Activated CD4-positive, alpha-beta T cell treated with anti-CD3 and anti-CD28 coated beads, Interleukin-2, Interleukin-6, amounts not matched to agents 100 ng/mL and 50 ng/mL, durations not matched to agents 16 hours and 8 hours (primary cell): ENCODE measurements at places on chromosomes 1 and 21.

- no peak for DNase-seq
Measured at GRCh38 chr1:95642035-95642434, 408.0 kb downstream of the RWDD3 start.

- DNase-seq: no peak
Measured at GRCh38 chr1:164131949-164132348, 427.0 kb upstream of the PBX1 start.

- no peak for DNase-seq
Measured at GRCh38 chr21:38486706-38487105, 11.6 kb downstream of the ERG start.

DNA sequence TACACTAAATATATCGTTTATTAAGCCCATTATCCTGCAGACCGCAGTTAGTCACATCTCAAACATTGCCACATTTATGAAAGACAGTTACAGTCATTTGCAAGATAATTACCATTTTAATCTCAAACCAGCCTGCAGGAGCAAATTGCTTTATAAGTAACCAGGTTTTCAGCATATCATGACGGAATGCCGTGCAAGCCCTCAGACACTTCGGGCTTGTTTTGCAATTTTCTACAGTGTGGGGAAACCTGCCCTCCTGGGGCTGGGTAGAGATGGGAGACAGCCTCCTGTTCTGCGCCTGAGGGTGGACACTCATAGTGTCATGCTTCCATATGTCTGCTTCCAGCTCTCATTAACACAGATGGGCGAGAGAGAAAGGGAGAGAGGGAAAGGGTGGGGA lies 563.9 kb downstream of the NPHP4 start:
- DNase-seq: no peak

GRCh38 chr1:22633697-22634463 lies 2.5 kb upstream of the C1QA start:
- DNase-seq: no peak

DNA sequence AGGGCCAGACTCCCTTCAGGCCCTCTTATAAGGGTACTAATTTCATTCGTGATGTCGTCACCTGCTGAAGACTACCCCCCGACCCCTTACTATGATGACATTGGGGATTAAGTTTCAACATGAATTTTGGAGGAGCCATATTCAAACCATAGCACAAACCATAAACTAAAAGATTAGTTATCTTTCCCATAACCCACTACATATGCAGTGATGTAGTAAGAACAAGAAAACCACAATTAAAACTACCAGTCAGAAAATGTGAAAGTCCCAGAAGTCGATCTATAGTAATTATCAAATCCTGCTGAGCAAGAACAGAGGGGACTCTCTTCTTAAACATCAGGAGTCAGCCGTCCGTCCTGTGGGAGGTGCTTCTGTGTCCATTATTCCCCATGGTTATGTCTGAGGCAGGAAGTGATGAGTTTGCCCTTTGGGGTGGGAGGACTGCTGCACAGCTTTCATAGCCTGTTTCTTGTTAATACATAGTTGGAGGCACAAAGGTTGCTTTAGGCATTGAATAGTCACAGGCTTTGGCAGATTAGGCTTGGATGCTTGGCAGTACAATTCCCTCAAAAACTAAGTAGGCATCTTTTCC lies 35.9 kb upstream of the PTGFRN start:
- DNase-seq: peak; percentile 25

GRCh38 chr21:17495680-17496079 lies 17.2 kb upstream of the CXADR start:
- DNase-seq: no peak

DNA sequence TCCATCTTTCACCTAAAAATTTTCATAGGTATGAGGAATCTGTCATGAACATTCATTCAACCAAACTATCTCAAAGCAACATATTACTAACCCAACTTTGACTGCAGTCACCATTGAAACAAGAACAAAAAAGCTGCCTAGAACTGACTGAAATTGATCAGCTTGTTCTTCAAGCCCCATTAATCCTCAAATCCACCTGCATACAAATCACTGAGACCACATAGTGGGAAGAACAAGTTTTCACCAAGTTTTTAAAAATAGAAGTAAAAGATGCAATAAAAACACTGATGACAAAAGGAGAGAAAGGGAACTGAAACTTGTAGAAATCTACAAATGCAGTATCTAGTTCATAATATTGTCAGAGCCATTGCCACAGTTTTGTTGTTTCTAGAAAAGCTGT lies 6.1 kb downstream of the SORT1 start:
- DNase-seq: no peak

DNA sequence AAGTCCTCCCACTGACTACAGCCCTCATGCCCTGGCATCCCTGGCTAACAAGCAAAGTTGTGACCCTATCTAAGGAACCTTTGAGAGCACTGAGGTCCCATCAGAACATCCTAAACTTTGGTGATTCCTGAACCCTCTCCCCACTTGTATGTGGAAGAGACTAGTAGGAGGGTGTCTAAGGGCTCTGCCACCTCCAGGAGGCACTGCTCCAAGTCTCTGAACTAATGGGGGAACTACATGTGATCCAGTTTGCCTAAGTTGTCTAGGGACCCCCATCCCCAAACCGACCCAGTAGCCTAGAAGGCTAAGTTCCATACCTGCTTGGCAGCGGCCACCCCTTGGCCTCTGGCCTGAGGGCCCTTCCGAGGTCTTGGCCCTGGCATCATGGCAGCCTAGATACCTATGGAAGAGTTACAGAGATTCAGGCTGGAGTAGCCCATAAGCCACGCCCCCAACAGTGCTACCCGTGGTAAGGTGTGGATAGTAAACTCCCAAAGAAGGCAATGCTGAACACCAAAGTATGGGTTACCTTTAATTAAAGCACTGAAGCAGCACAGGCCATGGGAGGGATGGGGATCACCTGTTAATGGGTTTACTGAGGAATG lies 1.7 kb downstream of the CC2D1B start:
- no peak for DNase-seq

GRCh38 chr1:55276671-55277376 lies 61.7 kb upstream of the USP24 start:
- DNase-seq: no peak

DNA sequence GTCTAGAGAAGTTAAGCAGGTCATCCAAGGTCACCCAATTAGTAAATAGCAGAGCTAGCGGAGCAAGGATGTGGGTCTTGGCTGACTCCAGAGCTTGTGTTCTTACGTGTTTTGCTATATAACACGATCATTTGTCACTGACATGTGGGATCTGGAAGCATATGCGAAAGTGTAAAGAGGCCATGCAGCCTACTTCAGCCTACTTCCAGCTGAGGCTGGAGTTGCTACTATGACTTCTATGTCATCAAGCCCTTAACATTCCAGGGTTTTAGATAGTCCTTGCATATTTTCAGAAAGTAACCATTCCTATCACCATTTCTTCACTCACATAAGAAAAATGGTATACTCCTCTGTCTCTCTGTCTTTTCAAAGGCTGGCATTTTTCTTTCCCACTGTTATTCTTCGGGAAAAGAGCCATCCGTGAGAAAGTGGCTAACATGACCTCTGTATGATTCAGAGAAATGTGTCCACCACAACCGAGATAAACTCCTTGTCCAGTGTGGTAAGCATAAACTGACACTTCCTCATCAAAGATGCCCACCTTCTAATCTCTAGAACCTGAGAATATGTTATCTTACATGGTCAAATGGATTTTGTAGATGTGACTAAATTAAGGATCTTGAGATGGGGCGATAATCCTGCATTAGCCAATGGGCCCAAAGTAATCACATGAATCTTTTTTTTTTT lies 24.0 kb upstream of the ABL2 start:
- DNase-seq: no peak

- DNase-seq: no peak
Measured at GRCh38 chr1:67544921-67545320, 114.7 kb upstream of the SERBP1 start.

DNA sequence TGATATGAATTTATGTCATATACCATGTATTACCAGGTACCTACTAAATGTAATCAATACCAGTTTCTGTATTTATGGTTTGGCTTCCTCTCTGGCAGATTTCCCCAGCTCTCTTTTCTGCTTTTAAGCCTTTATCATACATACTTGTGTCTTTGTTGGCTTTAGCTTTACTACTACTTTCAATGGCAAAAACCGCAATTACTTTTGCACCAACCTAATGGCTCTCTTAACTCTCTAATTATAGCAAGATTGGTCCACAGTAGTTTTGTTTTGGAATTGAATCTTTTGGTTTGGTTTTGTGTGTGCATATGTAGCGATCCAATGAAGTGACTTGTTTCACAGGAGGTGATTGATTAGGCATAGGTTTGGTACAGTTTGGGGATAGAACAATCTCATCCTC lies 93.6 kb downstream of the ATG4C start:
- no peak for DNase-seq

DNA sequence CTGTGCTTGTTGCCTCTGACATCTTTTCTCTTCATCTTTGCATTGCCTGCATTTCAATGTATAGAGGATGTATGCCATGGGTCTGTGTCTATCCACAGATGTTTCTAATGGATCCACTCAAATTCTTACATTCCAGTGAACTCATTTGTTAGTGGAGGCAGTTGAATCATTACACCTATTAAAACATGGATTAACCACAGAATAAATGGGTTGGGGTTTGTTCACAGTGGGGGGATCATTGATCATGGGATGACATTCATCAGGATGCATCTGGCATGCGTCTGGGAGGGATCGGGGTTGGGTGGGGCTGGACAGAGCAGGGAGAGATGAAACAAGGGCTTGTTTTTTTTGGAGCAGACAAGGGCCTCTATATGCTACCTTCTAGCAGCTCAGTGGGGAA lies 182.5 kb downstream of the RHOU start:
- DNase-seq: no peak

- DNase-seq: no peak
Measured at GRCh38 chr1:245510144-245510543, 355.4 kb downstream of the KIF26B start.

DNA sequence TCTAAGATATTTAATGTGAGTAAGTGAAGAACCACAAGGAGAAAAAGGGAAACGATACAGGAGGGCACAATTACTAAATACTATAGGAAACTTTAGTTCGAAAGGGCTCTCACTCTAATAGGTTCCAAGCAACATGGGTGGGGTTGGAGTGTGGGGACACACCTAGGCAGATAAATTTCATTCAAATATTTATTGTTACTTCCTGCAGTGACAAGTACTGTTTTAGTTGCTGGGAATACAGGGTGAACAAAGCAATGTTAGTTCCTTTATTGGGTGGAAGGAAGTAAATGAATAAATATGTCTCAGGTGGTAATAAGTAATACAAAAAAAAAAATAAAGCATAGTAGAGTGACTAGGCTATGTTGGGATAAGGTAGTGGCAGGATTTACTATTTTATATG lies 73.2 kb upstream of the B3GALT2 start:
- DNase-seq: no peak

DNA sequence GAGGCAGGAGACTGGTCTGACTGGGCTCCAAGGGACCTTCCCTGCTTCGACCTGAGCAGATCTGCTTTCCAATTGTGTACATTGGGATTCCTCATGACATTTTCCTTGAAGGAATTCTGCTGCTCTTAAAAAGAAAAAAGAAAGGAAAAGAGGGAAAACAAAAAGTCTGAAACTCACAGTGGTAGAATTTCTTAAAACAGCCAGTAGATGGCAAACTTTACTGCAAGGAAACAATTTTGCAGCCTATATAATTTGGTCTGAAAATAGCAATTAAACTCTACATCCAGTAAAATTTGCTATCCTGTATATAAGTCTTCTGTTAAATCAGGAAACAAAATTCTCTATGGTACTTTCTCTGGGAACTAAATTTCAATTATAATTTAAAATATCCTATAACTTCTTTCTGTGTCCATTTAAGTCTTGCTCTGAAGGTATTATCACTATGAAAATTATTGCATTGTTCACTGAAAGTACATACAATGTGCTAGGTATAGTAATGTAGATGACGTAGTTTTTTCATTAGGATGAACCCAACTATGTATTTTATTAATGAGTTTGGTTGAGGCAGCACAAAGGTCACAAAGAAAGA lies 59.8 kb downstream of the CRB1 start:
- no peak for DNase-seq

DNA sequence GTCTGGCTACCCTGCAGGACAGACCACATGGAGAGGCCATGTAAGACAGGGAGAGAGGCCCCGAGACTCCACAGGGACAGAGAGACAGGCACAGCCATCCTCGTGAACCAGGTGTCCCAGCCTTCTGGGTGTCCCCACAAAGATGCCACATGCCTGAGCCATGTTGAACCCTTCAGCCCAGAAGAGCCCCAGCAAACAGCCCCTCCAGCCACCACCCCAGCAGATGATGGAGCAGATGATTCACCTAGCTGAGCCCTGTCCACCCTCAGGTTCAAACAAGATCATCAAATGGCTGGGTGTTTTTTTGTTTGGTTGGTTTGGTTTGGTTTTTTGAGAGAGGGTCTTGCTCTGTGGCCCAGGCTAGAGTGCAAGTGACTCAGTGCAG lies 78.7 kb downstream of the DHRS3 start:
- no peak for DNase-seq

- no peak for DNase-seq
Measured at GRCh38 chr1:180278194-180278515, 48.1 kb downstream of the LHX4 start.

DNA sequence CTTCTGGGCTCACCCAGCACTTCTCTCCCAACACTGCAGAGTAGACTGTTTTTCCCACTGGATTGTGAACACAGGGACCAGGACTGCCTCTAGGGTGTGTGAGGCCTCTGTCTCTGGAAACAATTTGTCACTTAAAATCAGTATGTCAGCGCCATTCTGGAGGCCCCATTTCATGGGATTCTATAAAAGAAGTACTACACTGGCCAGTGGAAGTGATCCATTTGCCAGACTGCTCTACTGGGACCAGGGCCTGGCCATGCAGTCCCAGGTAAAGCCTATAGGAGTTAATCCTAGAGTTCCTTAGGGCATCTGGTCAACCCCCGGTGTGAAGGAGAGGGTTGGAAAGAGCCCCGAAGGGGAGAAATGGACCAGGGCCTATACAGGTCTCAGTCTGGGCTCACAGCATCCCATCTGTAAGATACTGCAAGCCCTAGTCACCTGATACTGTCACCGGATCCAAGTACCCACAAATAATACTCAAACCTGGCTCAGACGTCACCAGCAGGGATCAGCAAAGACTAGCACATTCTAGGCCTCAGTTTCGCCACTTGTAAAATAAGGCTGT lies 245.0 kb downstream of the FOXD2 start:
- DNase-seq: no peak

DNA sequence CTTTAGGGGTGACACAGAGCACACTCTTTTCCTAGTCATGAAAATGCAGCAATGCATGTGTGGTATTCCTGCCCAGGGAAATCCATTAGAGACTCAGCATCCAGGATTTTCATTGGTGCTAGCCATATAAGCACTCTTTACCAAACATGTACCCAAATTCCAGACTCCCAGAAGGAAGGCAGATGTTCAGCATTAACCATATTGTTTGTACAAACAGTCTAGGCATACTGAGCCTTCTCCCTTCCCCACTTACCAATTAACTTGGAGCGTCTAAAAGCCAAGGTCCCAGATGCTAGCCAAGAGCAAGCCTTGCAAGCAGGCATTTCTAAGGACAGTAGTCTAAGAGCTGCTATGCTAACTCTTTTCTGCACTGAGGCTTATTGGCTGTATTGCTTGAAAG lies 27.9 kb downstream of the ZBED6 start:
- no peak for DNase-seq
